ENCODE measurements at places on chromosomes 4 and X.

GRCh38 chrX:81120258-81120935, 81.3 kb downstream of the HMGN5 start:
- no peak for DNase-seq

- no peak for DNase-seq
Observed at GRCh38 chr4:44842531-44842930, 116.2 kb upstream of the GNPDA2 start.

- no peak for DNase-seq
Observed at GRCh38 chr4:56052481-56052880, 103.7 kb downstream of the CEP135 start.

DNA sequence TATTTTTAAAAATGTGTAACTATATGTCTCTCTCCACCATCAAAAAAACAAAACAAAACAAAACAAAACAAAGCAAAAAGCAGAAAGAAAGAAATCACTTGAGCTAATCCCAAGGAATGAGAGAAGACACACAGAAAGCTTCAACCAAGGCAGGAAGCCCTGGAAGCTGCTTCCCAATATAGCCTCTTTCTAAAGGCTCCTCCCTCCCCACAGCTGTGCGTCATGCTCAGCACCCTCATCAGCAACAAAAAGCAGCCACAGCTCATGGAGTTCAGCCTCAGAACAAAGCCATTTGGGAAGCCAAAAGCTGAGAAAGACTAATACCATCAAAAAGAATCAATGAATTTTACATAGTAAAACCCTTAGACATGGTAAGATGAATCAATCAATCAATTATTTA, 501.6 kb upstream of the SMIM31 start:
- DNase-seq = no peak

GRCh38 chrX:112846187-112846586, 5.6 kb upstream of the AMOT start:
- DNase-seq = no peak

DNA sequence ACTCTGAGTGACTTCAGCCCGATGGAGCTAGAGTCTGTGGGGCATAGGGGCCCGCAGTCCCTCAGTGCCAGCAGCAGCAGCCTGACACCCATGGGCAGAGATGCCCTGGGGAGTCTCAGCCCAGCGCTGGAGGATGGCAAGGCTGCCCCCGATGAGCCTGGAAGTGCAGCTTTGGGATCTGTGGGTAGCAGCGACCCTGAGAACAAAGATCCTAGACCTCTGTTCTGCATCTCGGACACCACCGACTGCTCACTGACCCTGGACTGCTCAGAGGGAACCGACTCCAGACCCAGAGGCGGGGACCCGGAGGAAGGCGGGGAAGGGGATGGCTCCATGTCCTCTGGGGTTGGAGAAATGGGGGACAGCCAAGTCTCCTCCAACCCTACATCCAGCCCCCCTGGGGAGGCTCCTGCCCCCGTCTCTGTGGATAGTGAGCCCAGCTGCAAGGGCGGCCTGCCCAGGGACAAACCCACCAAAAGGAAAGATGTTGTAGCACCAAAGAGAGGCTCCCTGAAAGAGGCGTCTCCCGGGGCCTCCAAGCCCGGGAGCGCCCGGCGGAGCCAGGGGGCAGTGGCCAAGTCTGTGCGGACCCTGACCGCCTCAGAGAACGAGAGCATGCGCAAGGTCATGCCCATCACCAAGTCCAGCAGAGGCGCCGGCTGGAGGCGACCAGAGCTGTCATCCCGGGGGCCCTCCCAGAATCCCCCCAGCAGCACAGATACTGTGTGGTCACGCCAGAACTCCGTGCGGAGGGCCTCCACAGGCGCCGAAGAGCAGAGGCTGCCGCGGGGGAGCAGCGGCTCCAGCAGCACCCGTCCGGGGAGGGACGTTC, 39.5 kb downstream of the FHDC1 start:
- DNase-seq = no peak

GRCh38 chr4:48248559-48248953, 21.1 kb downstream of the TEC start:
- DNase-seq = no peak

DNA sequence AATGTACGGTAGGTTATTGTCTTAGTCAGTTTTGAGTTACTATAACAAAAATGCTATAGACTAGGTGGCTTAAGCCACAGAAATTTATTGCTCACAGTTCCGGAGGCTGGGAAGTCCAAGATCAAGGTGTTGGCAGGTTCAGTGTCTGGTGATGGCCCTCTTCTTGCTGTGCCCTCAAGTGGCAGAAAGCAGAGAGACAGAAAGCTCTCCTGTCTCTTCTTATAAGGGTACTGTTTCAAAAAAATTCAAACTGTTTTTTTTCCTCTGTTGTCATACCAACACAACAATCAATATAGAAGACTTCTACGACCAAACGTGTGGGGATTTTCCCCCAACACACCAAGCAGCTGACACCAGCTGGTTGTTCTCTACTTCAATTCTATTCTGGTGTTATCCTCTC, 53.4 kb downstream of the ADGRG4 start:
- no peak for DNase-seq

DNA sequence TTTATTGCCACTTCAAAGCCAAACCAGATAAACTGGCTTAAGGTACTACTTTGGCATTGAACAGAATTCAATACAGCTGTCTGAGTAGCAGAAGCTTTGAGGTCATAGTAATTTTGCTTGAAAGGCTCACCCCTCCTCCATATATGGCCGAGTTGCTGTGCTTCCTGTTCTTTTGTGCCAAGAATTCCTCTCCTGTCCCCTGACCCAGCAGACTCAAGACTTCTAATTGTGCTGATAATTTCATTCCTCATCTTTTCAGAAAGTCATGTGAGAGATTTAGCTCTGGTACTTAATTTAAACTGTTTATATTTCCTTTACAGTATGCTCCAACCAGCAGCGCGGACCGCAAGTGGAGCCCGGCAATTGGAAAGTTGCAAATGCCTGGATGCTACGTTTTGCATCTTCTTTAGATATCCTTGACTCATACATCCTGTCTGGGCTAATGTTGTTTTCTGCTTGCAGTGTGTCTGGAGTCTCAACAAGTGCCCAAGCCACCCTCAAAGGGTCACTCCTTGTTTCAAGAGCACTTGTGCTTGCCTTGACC, 373.4 kb downstream of the PDGFC start:
- DNase-seq = no peak

GRCh38 chr4:125693228-125693627, 378.5 kb downstream of the FAT4 start:
- DNase-seq = no peak

- no peak for DNase-seq
Observed at GRCh38 chr4:184544788-184545409, 70.5 kb upstream of the IRF2 start.

DNA sequence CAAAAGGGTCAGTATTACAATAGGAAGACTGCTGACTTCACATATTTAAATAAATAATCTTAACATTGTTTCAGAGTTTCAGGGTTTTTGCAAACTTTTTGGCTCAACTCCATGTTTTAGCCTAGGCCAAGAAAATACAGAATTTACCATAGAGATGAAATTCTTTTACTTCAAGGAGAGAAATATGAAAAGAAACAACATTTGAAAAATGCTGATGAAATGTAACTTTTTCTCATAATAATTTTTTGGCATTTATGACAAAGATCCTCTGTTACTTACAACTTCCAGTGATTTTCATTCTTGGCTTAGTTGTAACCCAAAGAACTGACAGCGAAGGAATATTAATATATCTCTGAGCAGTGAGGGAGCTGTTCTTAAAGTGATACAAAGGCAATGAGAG, 316.1 kb upstream of the EMCN start:
- DNase-seq = no peak

Data from stimulated activated naive CD4-positive, alpha-beta T cell (primary cell).